ENCODE measurements at places on chromosomes 1 and 21. TPM values are rescaled to one million over a fixed set of nuclear protein-coding genes. Genes with fewer than 3 reads are reported as not detected.

Gene COL16A1
- 0.43 TPM for polyA plus RNA-seq

Gene PLA2G2C
- not detected for polyA plus RNA-seq

GRCh38 chr1:210098356-210098755 lies 134.2 kb upstream of the SERTAD4 start:
- H3K27ac ChIP-seq, result no peak overlapping the region
- no peak for DNase-seq
- H3K36me3 ChIP-seq, result no peaks in the 10 kb centered on the region
- H3K4me3 ChIP-seq, result no peak overlapping the region

DNA sequence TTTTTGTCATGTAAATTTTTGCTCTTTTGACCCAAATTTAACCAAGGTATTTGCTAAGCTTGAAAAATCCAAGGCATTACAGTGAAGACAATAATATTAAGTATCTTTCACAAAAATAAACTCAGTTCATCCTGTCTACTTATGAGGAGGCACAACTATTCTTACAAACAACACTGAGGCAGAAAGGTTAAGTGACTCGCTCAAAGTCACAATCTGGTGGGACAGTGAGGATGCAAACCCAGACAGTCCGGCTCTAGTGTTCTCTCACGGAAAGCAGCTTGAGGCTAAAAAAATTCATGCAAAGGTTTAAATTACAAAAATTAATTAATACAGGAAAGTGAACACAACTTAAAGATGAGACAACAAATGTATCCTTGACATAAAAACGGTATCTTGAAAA lies 125.3 kb downstream of the SIPA1L2 start:
- H3K4me3 ChIP-seq, result no peak overlapping the region
- no peak overlapping the region for H3K27ac ChIP-seq
- H3K36me3 ChIP-seq, result no peaks in the 10 kb centered on the region
- no peak for DNase-seq
- no peaks in the 10 kb centered on the region for H3K27me3 ChIP-seq

DNA sequence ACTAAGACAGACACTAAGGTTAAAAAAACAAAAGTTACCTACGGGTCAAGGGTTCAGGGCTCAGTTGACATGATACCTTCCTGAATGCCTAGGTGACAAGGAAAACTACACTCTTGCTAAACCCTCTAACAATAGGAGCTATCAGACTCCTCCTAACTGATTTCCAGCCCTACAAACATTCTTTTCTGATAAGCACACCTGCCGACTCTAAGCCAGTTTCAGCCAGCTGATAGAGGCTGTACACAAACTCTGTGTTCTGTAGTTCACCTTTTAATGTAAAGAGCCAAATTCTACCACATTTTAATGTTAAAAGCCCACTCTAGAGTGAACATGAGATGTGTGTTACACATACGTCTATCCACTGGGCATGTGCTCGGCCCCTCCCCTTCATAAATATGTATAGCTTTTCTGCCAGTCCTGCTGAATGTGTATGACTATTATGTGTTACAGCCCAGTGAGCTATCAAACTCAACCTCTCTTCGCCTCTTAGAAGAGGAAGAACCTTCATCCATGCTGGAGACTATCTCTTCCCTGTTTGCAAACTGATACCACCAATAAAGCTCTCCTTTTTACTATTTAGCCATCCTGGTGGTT lies 40.0 kb upstream of the FAM163A start:
- H3K27me3 ChIP-seq, result no peaks in the 10 kb centered on the region
- no peak overlapping the region for H3K27ac ChIP-seq
- peaks cover 3% of the 10 kb centered on the region for H3K4me1 ChIP-seq
- no peaks in the 10 kb centered on the region for H3K36me3 ChIP-seq
- no peak for DNase-seq

DNA sequence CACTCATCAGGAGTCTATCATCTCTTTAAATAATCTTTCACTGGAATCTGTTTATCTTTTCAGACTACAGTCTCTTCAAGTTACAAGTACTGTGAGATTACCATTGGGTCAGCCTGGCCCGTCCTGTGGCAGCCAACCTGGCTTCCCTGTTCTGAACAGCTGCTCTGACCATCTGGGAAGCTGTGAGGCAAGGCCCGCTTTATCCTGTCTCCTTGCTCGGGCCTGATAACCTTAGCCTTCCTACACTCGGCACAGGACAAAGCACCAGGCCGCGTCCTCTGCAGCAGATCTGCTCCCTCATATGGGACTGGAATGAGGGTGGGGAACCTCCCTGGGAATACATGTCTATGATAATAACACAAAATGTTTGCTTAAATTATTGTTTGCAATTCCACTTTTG lies 113.3 kb downstream of the PTPN14 start:
- H3K27me3 ChIP-seq, result no peaks in the 10 kb centered on the region
- H3K4me1 ChIP-seq, result no peaks in the 10 kb centered on the region
- H3K27ac ChIP-seq, result no peak overlapping the region
- no peaks in the 10 kb centered on the region for H3K36me3 ChIP-seq
- no peak for DNase-seq
- H3K4me3 ChIP-seq, result no peak overlapping the region

DNA sequence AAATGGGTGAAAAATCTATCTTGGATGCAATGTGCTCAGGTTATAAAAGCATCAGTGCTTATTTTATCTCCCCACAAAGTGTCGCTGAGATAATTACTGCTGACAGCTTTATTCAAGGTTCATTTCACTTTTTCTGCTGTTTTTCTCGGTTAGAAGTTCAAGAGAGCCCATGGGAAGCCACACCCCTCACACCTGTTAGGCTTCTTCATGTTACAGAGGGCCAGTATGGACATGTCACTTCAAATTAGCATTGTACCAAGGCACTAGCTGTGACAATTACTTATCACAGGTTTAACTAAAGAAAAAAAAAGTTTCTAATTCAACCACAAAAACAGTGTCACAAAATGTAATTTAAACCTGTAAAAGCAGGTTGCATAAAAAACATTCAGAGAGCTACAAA lies 187.3 kb upstream of the DMRTA2 start:
- DNase-seq, result no peak
- no peaks in the 10 kb centered on the region for H3K36me3 ChIP-seq
- H3K4me3 ChIP-seq, result no peak overlapping the region
- no peaks in the 10 kb centered on the region for H3K4me1 ChIP-seq
